ENCODE measurements at places on chromosomes 7 and 10. TPM values are rescaled to one million over a fixed set of nuclear protein-coding genes. Genes with fewer than 3 reads are reported as not detected.

Gene CDC14C
- not detected for polyA plus RNA-seq

Gene SYT15B
- 0.96 TPM for polyA plus RNA-seq

Gene BAG3
- 42.5 TPM for polyA plus RNA-seq

Gene KAT6B
- polyA plus RNA-seq: 8.1 TPM

Gene NFKB2
- 34.7 TPM for polyA plus RNA-seq

Gene CRHR2
- not detected for polyA plus RNA-seq

Gene RNF148
- polyA plus RNA-seq: not detected

Gene FOXI2
- not detected for polyA plus RNA-seq

Gene SLC13A4
- 0.10 TPM for polyA plus RNA-seq

Gene CUZD1
- 0.56 TPM for polyA plus RNA-seq

Gene VWDE
- 0.05 TPM for polyA plus RNA-seq

Gene BICC1
- 5.1 TPM for polyA plus RNA-seq

Gene LAMB4
- 0.12 TPM for polyA plus RNA-seq

Gene MDH2
- 232 TPM for polyA plus RNA-seq

Gene TNS3
- 75.6 TPM for polyA plus RNA-seq

Gene ERVW-1
- polyA plus RNA-seq: not detected

Gene ITGA8
- 0.01 TPM for polyA plus RNA-seq

Gene SPDYE9
- polyA plus RNA-seq: not detected

Gene NOS3
- 2.9 TPM for polyA plus RNA-seq

Gene CALY
- polyA plus RNA-seq: 0.34 TPM

Gene TMEM106B
- polyA plus RNA-seq: 24.7 TPM

Gene TUBAL3
- polyA plus RNA-seq: not detected

Gene SLC16A9
- 0.11 TPM for polyA plus RNA-seq

Measured in IMR-90 (cell line).